ENCODE measurements at places on chromosomes 2 and 18.
A peak's percentile ranks its signal among the peaks of the same experiment; 100 is the strongest.

GRCh38 chr2:71190656-71191569, 36.0 kb downstream of the PAIP2B start:
- peak; percentile 33 for DNase-seq

GRCh38 chr2:162520959-162521358, 177.0 kb downstream of the GCA start:
- no peak for DNase-seq

DNA sequence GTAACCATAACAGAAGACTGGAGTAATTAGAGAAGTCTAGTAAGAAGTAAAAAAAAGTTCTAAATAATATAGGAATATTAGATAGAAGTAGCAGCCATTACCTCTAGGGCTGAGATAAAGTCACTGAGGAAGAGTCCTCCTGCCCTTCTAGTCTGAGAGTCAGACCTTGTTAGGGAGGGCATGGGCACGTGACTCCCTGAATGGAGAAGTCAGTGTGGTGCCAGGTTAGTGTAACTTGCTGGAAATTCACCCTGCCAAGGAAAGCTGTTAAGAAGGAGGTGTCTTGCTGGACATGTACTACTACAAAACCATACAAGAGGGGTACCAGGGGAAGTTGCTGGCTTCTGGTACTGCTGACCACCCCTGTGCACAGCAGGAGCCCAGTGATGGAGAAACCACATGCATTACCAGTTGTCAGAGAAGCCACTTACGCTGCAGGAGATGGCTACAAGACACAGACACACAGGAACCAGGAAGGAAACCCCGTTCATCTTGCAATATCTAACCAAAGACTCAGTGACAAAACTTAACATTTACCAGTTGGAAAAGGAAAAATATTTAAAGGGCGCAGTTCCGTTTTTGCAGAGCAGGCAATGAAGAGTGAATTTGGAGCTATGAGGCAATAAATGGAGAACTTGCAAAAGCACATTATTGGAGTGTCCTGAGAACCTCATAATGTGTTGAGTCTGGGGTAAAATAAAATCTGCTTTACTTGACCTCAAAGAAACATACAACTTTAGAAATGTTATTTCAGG, 77.2 kb upstream of the TLK1 start:
- no peak for DNase-seq

DNA sequence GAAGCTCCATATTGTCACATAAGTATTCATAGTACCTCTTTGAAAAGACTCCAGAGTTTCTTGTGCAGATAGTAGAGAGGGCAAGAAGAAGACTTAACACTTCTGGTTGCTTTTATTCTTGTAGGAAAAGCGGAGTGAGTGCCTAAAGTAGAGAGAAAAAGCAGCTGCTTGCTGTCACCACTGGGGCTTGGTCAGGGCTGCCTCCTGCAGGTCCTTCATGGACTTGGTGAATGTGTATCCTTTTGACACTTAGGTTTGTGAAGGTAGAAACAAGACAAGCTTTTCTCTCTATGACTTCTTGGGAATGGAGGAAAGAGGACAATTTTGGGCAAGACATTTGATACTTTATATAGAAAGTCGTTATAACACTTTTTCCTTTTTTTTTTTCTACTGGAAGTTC, 312.8 kb upstream of the FANCL start:
- peak; percentile 9 for DNase-seq

GRCh38 chr2:15946983-15947382, 6.6 kb downstream of the MYCN start:
- DNase-seq = no peak

DNA sequence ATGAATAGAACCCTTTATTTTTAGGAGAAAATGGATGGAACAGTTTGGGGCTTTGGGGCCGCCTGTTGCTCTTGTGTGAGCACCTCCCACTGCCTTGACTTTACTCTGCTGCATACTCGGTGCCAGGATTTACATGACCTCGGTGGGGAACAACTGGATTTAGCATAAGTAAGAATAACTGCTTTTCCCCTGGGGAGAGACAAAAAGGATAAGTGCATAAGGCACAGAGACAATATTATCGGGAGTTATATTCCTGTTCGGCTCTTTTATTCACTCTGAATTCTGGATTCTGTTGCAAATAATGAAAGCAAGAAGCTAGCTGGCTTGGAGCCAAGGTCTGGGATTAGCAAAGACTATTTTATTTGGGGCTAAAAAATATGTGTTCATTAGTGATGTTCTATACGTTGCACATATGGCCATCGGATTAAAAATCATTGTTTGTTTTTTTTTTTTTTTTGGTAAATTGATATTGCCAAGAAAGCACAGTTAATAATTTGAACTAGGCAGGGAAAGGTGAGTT, 69.8 kb downstream of the CYBRD1 start:
- DNase-seq = no peak

GRCh38 chr2:1039549-1039948, 88.9 kb downstream of the SNTG2 start:
- no peak for DNase-seq

GRCh38 chr18:70373042-70373519, 84.2 kb downstream of the SOCS6 start:
- peak; percentile 95 for DNase-seq

GRCh38 chr2:71380665-71381064, 49.1 kb downstream of the ZNF638 start:
- DNase-seq = no peak

- DNase-seq = peak; percentile 19
Observed at GRCh38 chr2:217573571-217573970, 429.2 kb downstream of the TNS1 start.

GRCh38 chr2:84906900-84907714, 1.7 kb downstream of the TMSB10 start:
- peak; percentile 91 for DNase-seq

DNA sequence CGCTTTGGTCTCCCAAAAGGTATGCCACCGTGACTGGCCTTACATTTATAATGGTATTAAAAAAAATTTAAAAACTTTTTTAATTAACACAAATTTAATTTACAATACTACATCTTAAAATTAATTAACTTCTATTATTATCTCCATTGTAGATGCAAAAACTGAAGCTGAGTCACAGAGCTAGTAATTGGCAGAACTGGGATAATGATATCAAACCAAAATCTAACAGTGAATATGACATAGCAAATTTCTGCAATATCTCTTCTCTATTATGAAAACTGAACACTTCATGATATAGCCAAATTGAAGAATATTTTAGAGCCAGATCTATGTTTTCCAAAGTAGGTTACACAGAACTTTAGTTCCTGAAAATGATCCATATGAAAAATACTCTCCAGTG, 66.4 kb upstream of the CHAC2 start:
- no peak for DNase-seq

GRCh38 chr2:127721978-127722355, 20.7 kb downstream of the SFT2D3 start:
- DNase-seq = no peak

GRCh38 chr2:68831686-68832232, 39.4 kb downstream of the BMP10 start:
- DNase-seq = peak; percentile 66

DNA sequence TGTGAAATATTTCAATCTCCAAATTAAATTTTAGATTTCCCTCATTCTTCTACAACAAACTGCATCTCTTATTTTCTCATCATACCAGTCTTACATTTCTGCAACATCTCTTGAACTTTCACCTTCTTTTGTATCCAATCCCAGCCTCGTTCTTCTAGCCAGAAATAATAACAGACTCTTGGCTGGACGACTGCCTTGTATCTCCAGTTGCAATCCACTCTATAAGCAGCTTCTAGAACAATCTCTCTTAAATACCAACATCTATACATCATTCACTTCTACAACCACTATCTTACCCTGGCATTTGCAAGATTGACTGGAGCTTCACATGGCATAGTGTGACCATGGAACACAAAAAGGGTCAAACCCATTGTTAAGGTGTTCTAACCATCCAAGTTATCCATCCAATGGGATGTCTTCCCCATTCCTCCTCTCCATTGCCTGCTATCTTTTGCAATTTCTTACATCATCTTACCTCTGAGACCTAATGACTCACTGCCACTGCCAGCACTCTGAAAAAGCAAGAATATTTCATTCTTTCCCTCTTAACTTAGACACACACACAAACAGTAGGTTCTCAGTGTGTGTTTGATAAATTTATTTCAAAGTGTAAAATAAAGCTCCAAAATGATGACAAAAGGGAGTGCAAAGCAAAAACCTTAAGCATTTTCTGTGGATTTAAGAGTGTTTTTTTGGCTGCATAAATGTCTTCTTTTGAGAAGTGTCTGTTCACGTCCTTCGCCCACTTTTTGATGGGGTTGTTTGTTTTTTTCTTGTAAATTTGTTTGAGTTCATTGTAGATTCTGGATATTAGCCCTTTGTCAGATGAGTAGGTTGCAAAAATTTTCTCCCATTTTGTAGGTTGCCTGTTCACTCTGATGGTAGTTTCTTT, 145.6 kb downstream of the METTL4 start:
- DNase-seq = peak; percentile 51

DNA sequence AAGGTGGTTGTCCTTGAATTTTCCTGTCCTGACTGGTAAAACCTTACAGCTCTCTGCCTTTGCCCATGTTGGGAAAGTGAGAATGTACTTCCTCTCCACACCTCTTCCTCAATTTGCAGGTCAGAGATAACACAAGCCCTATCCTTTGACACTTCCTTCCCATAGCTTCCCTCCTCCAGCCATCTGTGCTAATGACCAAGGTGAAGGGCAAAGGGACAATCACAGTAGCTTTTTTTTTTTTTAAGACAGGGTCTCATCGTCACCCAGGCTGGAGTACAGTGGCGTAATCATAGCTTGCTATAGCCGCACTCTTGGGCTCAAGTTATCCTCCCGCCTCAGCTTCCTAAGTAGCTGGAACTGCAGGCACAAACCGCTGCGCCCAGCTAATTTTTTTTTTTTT, 24.3 kb upstream of the STPG4 start:
- no peak for DNase-seq

GRCh38 chr2:36549165-36549574, 48.8 kb downstream of the FEZ2 start:
- DNase-seq = peak; percentile 43

GRCh38 chr18:22783662-22784076, 149.5 kb upstream of the RBBP8 start:
- DNase-seq = no peak

DNA sequence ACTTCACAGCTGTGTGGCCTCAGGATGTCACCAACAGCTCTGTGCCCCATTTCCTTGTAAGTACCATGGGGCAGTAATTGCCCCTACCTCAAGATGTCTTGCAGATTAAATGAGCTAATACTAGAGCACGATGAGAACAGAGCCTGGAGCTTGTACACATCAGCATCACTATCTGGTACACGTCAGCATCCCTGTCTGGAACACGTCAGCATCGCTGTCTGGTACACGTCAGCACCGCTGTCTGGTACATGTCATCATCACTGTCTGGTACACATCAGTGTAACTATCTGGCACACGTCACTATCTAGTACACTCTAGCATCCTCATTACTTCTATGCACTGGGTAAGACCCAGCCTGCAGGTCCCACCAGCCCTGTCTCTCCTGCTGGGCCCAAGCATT, 37.2 kb downstream of the AQP12A start:
- DNase-seq = no peak

DNA sequence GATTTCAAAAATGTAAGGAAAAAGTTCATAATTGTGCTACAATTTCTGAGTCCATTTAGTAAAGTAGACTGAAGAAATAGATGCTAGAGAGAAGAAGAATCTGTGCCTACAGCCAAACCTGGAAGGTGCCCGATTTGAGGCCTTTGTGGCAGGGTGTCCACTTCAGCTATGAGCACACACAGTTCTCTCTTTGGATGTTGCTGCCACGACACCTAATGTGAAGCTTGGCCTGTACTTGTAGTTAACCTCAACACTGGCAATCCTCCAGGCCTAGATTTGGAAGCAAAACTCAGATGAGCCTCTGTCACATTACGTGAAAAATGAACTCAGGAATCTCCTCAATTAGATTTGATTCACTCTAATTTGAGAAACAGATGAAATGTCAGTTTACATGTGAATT, 90.1 kb upstream of the LRP1B start:
- peak; percentile 4 for DNase-seq

- no peak for DNase-seq
Observed at GRCh38 chr2:8671802-8672201, 10.1 kb upstream of the ID2 start.

GRCh38 chr2:105848367-105848766, 103.7 kb downstream of the NCK2 start:
- DNase-seq = no peak

DNA sequence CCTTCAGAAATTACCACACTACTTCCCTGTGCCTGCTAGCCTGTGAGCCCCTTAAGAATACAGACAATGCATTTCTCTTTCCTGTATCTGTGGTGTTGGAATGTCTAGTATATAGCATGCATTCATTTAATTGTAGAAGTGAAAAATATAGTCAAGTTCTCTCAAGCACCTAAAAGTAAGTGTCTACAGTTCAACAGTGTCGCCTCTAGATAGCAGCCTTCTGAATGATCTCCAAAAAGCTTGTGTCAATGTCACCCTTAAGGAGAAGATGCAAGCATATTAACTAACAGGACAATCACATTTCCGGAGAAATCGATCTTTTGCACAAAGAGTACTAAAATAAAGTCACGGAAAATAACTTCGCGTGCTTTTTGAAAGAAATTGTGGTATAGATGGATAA, 27.5 kb upstream of the DSG3 start:
- no peak for DNase-seq

DNA sequence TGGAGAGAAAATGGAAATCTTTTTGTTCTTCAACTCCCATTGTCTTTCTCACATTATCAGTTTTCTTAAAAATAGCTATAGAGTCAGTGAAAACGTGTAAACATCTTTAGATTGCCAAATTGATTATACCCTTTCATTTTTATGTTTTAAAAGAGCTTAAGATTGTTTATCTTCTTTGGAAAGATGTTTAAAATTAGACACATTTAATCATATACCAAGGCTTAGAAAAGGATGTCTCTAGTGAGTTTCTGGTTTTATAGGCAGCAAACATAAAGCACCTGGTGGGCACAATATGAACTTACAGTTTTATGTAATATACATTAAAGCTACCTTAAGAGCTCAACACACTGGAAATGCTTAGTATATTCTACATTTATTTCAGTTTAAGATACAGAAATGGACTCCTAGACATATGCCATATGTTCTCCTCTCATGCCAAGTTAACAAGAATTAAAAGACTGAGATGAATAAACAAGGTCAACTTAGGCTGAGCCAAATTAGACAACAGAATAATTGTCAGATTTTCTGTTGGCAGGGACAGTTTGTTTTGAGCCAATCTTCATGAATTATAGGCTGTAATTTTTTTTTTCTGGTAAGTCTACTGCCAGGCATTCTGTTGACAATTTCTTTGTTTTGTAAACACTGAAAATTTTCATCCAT, 112.7 kb downstream of the OTX1 start:
- DNase-seq = no peak

DNA sequence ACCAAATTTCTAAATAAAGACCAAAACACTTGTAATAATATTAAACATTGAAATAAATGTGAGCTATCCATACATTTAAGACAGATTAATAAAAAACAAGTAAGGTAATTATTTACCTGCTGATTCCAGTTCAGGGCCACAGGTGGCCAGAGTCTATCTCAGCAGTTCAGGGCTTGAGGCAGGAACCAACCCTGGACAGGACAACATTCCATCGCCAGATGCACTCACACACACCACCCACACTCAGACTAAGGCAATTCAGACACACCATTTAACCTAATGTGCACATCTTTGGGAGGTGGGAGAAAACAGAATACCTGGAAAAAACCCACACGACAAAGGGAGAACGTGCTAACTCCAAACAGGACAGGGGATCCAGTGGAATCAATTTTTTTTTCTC, 14.1 kb upstream of the WDSUB1 start:
- no peak for DNase-seq

Measured in fibroblast of lung (primary cell).